ENCODE measurements at places on chromosomes 3 and 15.

DNA sequence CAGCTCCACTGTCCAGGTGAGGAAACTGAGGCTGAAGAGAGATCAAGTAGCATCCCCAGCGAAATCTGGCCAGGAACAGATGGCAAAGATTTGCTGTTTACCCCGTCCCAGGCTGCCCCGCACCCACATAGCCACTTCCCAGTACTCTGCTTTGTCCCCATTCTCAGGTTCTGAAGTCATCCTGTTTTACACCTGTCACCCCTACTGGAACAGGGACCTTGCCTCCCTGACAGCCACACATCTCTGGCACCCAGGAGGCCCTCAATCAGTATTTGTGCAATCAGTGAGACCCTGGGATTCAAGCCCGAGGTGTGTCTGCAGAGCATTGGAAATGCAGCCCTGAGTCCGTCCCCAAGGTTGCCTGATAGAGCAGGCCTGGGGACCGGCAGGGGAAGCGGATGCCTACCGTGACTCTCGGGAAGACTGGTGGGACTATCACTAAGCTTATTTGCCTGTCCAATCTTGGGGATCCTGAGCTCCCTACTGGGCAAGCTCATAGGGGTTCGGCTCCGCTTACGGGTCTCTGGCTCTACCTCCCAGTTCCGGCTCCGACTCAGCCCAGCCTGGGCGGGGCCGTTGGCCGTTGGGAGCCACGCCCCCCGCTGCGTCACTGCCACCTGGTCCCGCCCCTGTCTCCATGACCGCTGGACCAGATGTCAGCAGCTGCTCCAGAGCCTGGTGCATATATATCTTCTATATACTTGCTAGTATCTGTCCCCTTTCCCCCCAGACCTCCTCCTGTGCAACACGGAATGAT lies 17.5 kb upstream of the FANCD2 start:
- H3K4me1 ChIP-seq, result peaks cover 15% of the 10 kb centered on the region
- DNase-seq, result peak; percentile 98
- no peaks in the 10 kb centered on the region for H3K27me3 ChIP-seq
- H3K27ac ChIP-seq, result peak overlapping the region; percentile 22
- H3K36me3 ChIP-seq, result no peaks in the 10 kb centered on the region
- H3K4me3 ChIP-seq, result peak overlapping the region; percentile 48

DNA sequence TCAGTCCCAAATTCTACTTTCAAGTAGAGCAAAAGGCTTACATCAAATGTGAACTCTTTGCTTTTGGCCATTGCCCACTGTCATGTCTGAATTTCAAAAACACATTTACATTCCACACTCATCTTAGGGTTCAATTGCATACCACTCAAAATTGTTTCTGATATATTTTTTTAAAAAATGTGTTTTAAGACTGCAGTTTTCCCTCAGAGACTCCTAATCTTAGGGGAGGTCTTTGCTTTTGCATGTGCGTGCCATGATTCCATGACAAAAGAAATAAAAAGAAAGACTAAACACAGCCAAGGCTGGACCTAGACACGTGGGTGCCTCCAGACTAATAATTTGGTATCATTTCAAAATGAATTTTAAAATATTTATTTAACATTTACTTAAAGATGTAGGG lies 396.8 kb upstream of the RASGRP1 start:
- H3K36me3 ChIP-seq, result no peaks in the 10 kb centered on the region
- H3K4me1 ChIP-seq, result no peaks in the 10 kb centered on the region
- no peaks in the 10 kb centered on the region for H3K27me3 ChIP-seq

GRCh38 chr15:73296609-73297353 lies 72.0 kb downstream of the HCN4 start:
- H3K4me3 ChIP-seq, result no peak overlapping the region
- DNase-seq, result no peak
- no peaks in the 10 kb centered on the region for H3K27me3 ChIP-seq
- peak overlapping the region; percentile 87 for H3K27ac ChIP-seq
- H3K4me1 ChIP-seq, result no peaks in the 10 kb centered on the region

GRCh38 chr3:64067506-64068346 lies 44.4 kb upstream of the PSMD6 start:
- DNase-seq, result no peak
- no peaks in the 10 kb centered on the region for H3K36me3 ChIP-seq
- H3K4me3 ChIP-seq, result no peak overlapping the region
- H3K27ac ChIP-seq, result no peak overlapping the region

- no peak for DNase-seq
- no peaks in the 10 kb centered on the region for H3K27me3 ChIP-seq
- no peak overlapping the region for H3K4me3 ChIP-seq
- no peaks in the 10 kb centered on the region for H3K36me3 ChIP-seq
- H3K27ac ChIP-seq, result no peak overlapping the region
These were observed 47.9 kb upstream of the LIPC start for GRCh38 chr15:58383876-58384275.

- peaks cover 7% of the 10 kb centered on the region for H3K27me3 ChIP-seq
- H3K36me3 ChIP-seq, result no peaks in the 10 kb centered on the region
- no peak overlapping the region for H3K4me3 ChIP-seq
- no peak overlapping the region for H3K27ac ChIP-seq
- no peaks in the 10 kb centered on the region for H3K4me1 ChIP-seq
- peak; percentile 41 for DNase-seq
These were observed 72.0 kb downstream of the SCN5A start for GRCh38 chr3:38577371-38578080.

DNA sequence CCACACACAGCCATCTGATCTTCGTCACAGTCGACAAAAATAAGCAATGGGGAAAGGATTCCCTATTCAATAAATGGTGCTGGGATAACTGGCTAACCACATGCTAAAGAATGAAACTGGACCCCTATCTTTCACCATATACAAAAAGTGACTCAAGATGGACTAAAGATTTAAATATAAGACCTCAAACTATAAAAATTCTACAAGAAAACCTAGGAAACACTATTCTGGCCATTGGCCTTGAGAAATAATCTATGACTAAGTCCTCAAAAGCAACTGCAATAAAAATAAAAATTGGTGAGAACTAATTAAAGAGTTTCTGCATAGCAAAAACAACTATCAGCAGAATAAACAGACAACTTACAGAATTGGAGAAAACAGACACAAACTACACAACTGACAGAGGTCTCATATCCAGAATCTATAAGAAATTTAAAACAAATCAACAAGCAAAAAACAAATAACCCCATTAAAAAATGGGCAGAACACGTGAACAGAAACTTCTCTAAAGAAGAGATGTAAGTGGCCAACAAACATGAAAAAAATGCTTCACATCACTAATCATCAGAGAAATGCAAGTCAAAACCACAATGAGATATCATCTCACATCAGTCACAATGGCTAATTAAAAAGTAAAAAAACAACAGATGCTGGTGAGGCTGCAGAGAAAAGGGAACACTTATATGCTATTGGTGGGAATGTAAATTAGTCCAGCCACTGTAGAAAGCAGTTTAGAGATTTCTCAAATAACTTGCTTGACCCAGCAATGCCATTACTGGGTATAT lies 104.0 kb downstream of the NR1I2 start:
- no peak overlapping the region for H3K27ac ChIP-seq
- no peak for DNase-seq
- no peaks in the 10 kb centered on the region for H3K27me3 ChIP-seq
- peaks cover 60% of the 10 kb centered on the region for H3K36me3 ChIP-seq
- H3K4me3 ChIP-seq, result no peak overlapping the region
- no peaks in the 10 kb centered on the region for H3K4me1 ChIP-seq

- H3K27ac ChIP-seq, result no peak overlapping the region
- no peaks in the 10 kb centered on the region for H3K27me3 ChIP-seq
- H3K36me3 ChIP-seq, result peaks cover 5% of the 10 kb centered on the region
- no peak overlapping the region for H3K4me3 ChIP-seq
- no peak for DNase-seq
These were observed 46.9 kb downstream of the HDGFL3 start for GRCh38 chr15:83160741-83161140.

GRCh38 chr15:32668942-32669341 lies 27.4 kb downstream of the SCG5 start:
- DNase-seq, result no peak
- no peaks in the 10 kb centered on the region for H3K4me1 ChIP-seq
- H3K36me3 ChIP-seq, result no peaks in the 10 kb centered on the region
- H3K27ac ChIP-seq, result no peak overlapping the region
- H3K4me3 ChIP-seq, result no peak overlapping the region
- H3K27me3 ChIP-seq, result no peaks in the 10 kb centered on the region

- peaks cover 61% of the 10 kb centered on the region for H3K36me3 ChIP-seq
- H3K4me1 ChIP-seq, result peaks cover 16% of the 10 kb centered on the region
- no peak overlapping the region for H3K27ac ChIP-seq
- no peaks in the 10 kb centered on the region for H3K27me3 ChIP-seq
- no peak overlapping the region for H3K4me3 ChIP-seq
These were observed 76.0 kb downstream of the TRANK1 start for GRCh38 chr3:36868614-36869436.

DNA sequence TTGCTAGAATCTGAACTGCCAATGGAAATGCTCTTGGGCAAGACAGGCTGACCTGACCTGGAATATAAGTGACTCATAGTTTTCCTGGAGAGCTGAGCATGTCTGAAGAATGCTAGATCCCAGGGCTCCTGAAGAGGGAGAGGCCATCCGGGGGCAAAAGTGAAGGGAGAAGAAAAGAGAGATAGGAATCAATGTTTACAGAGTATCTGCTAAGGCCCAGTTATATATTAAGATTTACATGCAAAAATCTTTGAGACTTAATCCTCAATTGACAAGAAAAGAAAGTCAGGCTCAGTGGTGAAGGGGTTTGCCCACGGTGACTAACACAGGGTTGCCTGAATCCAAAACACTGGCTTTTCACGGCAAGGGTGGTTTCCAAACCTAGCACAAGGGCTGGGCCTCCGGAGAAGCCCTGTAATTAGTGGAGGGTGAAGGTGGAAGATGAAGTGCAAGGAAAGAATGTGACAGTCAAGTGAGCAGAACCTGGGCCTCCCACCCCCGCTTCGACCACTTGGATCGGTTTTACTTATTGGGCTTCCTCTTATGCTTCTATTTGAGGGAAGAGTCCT lies 91.7 kb upstream of the FGF12 start:
- H3K4me3 ChIP-seq, result no peak overlapping the region
- no peaks in the 10 kb centered on the region for H3K36me3 ChIP-seq
- H3K4me1 ChIP-seq, result no peaks in the 10 kb centered on the region
- no peaks in the 10 kb centered on the region for H3K27me3 ChIP-seq
- no peak for DNase-seq

DNA sequence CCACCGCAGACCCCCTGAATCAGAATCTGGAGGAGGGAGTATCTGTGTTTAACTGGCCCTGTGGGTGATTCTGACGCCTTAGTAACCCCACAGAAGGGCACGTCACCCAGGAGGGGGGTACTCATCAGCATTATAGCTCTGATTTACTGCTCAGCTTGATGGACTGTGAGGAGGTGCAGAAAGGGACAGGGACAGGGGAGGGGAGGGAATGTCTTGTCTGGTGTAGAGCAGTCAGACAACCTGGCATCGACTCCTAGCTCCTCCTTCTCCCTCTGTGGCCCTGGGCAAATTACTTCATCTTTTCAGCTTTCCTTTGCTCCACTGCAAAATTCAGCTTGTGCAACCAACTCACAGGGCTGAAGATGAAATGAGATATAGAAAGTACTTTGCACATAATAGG lies 42.3 kb upstream of the GLCE start:
- no peaks in the 10 kb centered on the region for H3K4me1 ChIP-seq
- no peaks in the 10 kb centered on the region for H3K36me3 ChIP-seq
- H3K27me3 ChIP-seq, result peaks cover 40% of the 10 kb centered on the region
- no peak overlapping the region for H3K27ac ChIP-seq
- H3K4me3 ChIP-seq, result no peak overlapping the region

DNA sequence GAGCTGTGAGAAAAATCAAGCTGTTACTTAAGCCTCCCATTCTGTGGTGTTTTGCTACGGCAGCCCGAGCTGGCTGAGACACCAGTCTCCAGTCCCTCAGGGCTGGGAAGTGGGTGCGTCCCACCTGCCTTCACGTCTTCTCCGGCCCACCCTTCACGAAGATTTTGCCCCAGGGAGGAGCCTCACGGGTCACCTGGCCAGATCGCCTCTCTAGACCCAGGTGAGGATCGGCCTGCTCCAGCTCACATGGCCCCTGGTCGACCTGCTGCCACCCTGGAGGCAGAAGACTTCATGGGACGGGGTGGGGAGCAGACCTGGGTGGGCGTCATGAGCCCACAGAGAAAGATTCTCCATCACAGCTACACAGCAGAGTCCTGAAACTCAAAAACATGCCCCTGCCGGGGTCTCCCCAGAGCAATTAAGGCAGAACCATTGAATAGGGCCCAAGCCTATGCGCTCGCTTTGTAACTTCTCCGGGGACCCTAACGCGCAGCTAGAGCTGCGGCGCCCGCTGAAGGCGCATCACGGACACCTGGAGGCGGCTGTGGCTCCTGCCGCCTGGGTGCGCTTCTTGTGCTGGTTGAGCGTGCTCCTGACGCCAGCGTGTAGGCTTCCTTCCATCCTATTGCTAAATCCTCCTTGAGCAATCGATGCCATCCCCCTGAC lies 92.6 kb upstream of the ALDH1A3 start:
- H3K4me3 ChIP-seq, result no peak overlapping the region
- no peaks in the 10 kb centered on the region for H3K27me3 ChIP-seq
- no peak overlapping the region for H3K27ac ChIP-seq

GRCh38 chr3:108664266-108664665 lies 74.7 kb downstream of the DZIP3 start:
- no peak for DNase-seq
- no peaks in the 10 kb centered on the region for H3K36me3 ChIP-seq
- peaks cover 7% of the 10 kb centered on the region for H3K4me1 ChIP-seq
- no peaks in the 10 kb centered on the region for H3K27me3 ChIP-seq
- no peak overlapping the region for H3K4me3 ChIP-seq
- H3K27ac ChIP-seq, result no peak overlapping the region

DNA sequence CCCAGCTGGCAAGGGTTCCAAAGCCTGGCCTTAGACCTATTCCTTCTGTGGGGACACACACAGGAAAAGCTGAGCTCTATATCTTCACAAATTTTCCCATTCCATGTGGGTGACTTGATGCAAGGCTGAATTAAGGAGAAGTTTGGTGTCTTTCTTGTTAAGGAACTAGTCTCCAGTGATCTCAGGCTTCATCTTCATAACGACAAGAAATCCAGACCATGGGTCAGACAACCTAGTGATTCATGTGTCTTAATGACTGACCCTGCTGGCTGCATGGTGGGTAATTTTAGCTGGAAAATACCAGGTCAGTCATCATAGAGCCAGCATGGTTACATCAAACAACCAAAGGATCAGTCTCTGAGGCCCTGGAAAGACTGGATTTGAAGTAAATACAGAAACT lies 112.7 kb upstream of the SLC4A7 start:
- H3K27me3 ChIP-seq, result no peaks in the 10 kb centered on the region
- H3K4me1 ChIP-seq, result peaks cover 23% of the 10 kb centered on the region
- no peak overlapping the region for H3K27ac ChIP-seq
- H3K4me3 ChIP-seq, result no peak overlapping the region
- no peaks in the 10 kb centered on the region for H3K36me3 ChIP-seq

All from spleen (tissue), 13 donors.